Thoracic aorta (tissue), 2 donors: ENCODE measurements at places on chromosomes 3 and 15.

GRCh38 chr3:18635215-18635614 lies 210.1 kb upstream of the SATB1 start:
- H3K4me1 ChIP-seq = no peaks in the 10 kb centered on the region
- no peaks in the 10 kb centered on the region for H3K36me3 ChIP-seq
- DNase-seq = no peak
- H3K4me3 ChIP-seq = no peak overlapping the region
- H3K27me3 ChIP-seq = no peaks in the 10 kb centered on the region
- H3K27ac ChIP-seq = no peak overlapping the region

- H3K36me3 ChIP-seq = no peaks in the 10 kb centered on the region
- no peaks in the 10 kb centered on the region for H3K27me3 ChIP-seq
- DNase-seq = no peak
- H3K4me1 ChIP-seq = no peaks in the 10 kb centered on the region
- H3K4me3 ChIP-seq = no peak overlapping the region
These were observed 74.5 kb downstream of the TMEM108 start for GRCh38 chr3:133112666-133113065.

DNA sequence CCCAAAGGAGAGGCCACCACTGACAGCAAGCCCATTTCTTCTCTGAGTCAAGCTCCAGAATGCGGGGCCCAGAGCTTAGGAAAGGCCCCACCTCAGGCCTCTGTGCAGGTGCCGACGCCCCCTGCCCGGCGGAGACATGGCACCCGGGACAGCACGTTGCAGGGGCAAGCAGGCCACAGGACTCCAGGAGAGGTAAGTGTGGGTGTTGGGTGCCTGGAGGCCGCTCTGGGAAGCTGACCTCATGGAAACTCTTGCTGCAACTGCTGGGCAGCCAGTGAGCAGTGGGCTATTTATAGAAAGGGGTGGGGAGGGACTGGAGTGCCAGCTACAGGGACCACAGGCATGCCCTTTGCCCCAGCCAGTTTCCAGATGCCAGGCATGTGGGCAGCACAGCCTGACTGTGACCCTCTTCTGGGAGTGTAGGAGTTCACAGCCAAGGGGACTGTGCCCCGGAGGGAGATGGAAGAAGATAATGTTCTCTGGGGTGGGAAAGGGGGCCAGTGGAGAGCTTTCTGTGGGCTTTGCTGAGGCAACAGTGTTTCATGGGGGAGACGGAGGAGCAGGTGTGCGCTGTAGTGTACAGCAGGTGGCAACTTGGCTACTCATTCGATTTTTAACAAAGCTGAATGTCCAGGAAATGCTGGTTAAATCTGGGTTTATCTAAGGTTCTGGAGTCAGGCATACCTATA lies 23.7 kb downstream of the ALPK3 start:
- no peaks in the 10 kb centered on the region for H3K27me3 ChIP-seq
- peak overlapping the region; percentile 99 for H3K27ac ChIP-seq
- H3K4me3 ChIP-seq = peak overlapping the region; percentile 25
- peaks cover 10% of the 10 kb centered on the region for H3K36me3 ChIP-seq
- peak; percentile 58 for DNase-seq
- peaks cover 88% of the 10 kb centered on the region for H3K4me1 ChIP-seq

DNA sequence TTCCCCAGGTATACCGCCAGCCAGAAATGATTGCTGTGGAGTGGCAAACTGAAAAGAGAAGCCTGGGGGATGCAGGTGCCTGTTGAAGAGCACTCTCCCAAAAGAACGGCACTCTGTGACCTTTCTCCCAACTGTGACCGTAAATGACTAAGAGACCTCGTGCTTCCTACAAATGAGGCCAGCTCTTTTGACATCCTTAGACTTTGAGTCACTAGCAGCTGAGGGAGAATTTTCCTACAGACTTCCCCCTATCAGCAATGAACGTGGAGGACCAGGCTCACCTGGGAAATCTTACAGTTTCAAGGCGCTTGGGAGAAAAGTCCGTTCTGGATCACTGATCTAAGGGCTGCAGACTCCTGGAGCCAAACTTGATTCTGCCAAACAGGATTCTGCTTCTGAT lies 8.6 kb downstream of the AQP9 start:
- H3K36me3 ChIP-seq = no peaks in the 10 kb centered on the region
- no peaks in the 10 kb centered on the region for H3K27me3 ChIP-seq
- no peak overlapping the region for H3K4me3 ChIP-seq
- H3K4me1 ChIP-seq = peaks cover 15% of the 10 kb centered on the region
- H3K27ac ChIP-seq = peak overlapping the region; percentile 9

- no peak overlapping the region for H3K4me3 ChIP-seq
- H3K4me1 ChIP-seq = peaks cover 4% of the 10 kb centered on the region
- DNase-seq = no peak
These were observed 1.6 kb upstream of the SATB1 start for GRCh38 chr3:18426597-18427193.
